IMR-90 (cell line): ENCODE measurements at places on chromosomes 1 and 21. TPM values are rescaled to one million over a fixed set of nuclear protein-coding genes. Genes with fewer than 3 reads are reported as not detected.

DNA sequence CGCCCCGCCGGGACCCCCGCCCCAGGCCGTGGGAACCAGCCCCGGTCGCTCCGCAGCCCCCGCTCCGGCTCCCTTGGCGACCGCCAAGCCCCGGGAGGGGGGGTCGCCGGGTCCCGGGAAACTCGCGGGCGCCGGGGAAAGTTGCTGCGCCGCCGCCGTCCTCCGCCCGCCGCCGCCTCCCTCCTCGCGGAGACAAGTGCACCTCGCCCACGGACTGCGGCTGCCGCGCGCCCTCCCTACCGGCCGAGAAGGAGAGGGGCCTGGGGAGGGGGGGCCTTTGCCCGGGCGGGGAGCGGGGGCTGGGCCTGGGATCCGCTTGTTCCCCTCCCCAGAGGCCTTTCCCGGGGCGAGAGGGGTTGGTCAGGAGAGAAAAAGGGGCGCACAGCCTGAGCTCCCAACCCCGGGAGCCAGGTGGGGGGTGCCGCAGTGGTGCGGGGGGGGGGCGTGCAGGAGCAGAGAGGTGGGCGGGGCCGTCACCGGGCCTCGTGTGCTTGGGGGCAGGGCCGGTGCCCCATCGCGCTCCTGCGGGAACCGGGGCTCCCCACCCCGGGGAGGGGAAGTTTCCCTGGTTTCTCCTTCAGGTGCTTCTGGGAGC lies 592 bp downstream of the AGRN start:
- DNase-seq, result no peak

- DNase-seq, result no peak
These were observed 46.4 kb upstream of the BMP8B start for GRCh38 chr1:39835110-39835509.

- DNase-seq, result no peak
These were observed 30.1 kb downstream of the RCC2 start for GRCh38 chr1:17409391-17409811.

- DNase-seq, result no peak
These were observed 459.0 kb downstream of the SIPA1L2 start for GRCh38 chr1:232170909-232171308.

DNA sequence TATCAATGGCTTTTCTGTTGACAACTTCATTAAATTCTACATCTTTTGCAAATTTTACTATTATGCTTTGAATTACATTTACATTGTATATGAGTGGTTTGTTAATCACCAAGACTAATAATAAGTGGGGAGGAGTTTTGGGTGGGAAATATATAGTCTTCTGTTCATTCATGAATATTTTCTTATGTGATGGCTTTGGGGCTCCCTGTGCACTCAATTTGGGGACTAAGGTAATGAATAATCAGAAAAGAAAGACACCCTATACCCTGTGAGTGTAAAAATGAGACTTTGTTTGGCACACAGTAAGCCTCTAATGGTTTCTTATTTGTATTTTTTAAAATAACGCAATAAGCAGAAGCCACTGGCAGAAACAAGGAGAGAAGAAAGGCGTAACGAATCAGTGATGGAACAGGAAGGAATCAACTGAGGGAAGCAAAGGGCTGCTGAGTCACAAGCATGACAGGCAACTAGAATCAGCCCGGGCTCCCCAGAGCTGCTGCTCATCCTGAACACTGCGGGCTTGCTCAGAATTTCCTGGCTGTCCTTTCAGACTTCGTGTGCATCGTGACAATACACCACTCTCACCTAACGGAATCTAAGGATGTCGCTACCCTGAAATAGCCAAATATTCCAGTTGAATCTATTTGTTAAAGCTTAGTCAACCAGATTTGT lies 20.8 kb upstream of the RGS2 start:
- DNase-seq, result peak; percentile 85

- DNase-seq, result no peak
These were observed 7.1 kb upstream of the IL12RB2 start for GRCh38 chr1:67300561-67300960.

DNA sequence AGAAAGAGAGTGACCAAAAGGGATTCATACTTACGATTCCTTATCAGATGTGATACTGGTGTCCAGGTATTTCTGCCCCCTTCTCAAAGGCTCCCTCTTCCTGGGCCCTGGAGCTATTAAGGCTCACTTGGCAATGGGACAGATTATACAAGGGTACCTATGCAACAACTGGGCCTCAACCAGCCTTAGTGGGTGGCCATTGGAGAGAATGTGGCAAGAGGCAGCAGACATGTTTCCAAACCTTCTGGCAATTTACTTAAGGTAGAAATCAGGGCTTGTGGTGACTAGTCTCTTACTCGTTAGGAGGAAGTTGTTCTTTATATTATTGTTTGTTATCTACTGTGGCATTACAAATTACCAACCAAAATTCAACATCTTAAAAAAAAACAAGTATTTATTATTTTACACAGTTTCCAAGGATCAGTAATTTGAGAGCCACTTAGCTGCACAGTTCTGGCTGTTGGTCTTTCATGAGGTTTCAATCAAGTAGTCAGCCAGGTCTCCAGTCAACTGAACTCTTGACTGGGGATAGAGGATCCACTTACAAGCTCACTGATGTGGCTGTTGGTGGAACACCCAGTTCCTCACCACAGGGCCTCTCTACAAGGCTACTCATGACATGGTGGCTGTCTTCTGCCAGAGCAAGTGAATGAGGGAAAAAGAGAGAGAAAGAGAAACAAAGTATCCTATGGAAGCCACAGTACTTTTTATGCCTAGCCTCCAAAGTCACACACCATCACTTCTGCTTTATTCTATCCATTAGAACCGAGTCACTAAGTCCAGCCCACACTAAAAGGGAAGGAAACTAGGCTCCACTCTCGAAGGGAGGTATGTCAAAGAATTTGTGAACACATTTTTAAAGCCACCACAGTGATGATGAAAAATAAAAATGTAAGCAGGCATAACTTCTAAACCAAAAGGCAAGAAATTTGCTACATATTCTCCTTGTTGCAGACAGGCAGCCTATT lies 10.7 kb downstream of the ZNF648 start:
- DNase-seq, result no peak

- peak; percentile 59 for DNase-seq
These were observed 17.0 kb upstream of the GPR37L1 start for GRCh38 chr1:202105571-202106339.

The TMEM125 gene
- 0.03 and 0.10 TPM in 2 replicates for polyA plus RNA-seq

GRCh38 chr1:108072776-108073175 lies 107.8 kb upstream of the VAV3 start:
- no peak for DNase-seq

The TMCO4 gene
- 8.4 and 8.6 TPM in 2 replicates for polyA plus RNA-seq

The HSPB7 gene
- polyA plus RNA-seq, result 3.0 and 4.3 TPM in 2 replicates

The ELAPOR1 gene
- 1.6 and 1.7 TPM in 2 replicates for polyA plus RNA-seq
